ENCODE measurements at places on chromosomes 1 and 21. TPM values are rescaled to one million over a fixed set of nuclear protein-coding genes. Genes with fewer than 3 reads are reported as not detected.

DNA sequence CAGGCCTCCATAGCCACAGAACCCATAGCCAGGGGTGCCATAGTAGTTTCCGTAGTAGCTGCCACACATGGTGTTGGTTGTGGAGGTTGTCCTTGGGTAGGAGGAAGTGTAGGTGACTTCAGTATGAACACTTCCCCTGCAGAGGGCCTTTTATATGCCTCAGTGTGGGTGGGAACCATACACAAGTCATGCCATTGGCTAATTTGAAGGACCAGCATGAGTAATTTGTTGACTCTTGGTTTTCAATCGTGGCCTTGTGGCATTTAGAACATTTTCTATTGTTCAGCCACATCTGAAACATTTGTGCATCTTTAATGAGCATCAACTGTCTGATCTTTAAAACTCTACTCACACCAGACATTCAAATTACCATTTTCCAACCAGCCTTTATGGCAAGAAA is at the start of gene KRTAP6-1:
KRTAP6-1 (minus strand) TSS at position 95 of the 400 bp plus-strand sequence; CDS start at position 69, 26 bp downstream.
- no peak within 1 kb of the TSS for H3K4me3 ChIP-seq
- DNase-seq: no peak
- H3K36me3 ChIP-seq: no peaks in the 10 kb centered on the region
- no peaks in the 10 kb centered on the region for H3K27me3 ChIP-seq

DNA sequence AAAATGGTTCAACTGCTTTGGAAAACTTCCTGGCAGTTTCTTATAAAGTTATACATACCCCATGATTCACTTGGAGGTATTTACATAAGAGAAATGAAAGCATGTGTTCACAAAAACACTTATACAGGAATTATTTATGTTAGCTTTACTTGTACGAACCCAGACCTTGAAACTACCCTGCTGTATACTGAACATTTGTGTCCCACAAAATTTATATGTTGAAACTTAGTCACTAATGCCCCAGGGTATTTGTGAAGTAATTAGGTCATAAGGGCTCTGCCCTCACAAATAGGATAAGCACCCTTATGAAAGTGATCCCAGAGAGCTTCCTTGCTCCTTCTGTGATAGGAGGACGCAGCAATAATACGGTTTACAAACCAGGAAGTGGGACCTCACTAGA is 42.7 kb upstream of the B3GALT2 start:
- H3K4me3 ChIP-seq: no peak overlapping the region
- H3K36me3 ChIP-seq: no peaks in the 10 kb centered on the region
- no peak for DNase-seq
- H3K27me3 ChIP-seq: no peaks in the 10 kb centered on the region
- no peak overlapping the region for H3K27ac ChIP-seq

The CENPF gene
- total RNA-seq: 2.0 TPM

The TDRD5 gene
- total RNA-seq: 0.18 TPM

GRCh38 chr1:184156521-184157393 is 105.2 kb downstream of the TSEN15 start:
- no peaks in the 10 kb centered on the region for H3K27me3 ChIP-seq
- no peak for DNase-seq
- H3K27ac ChIP-seq: no peak overlapping the region

The GJA8 gene
- not detected for total RNA-seq

GRCh38 chr1:79554688-79555087 is 548.2 kb upstream of the ADGRL4 start:
- H3K27me3 ChIP-seq: no peaks in the 10 kb centered on the region
- H3K36me3 ChIP-seq: no peaks in the 10 kb centered on the region
- H3K4me1 ChIP-seq: no peaks in the 10 kb centered on the region
- no peak for DNase-seq
- H3K27ac ChIP-seq: no peak overlapping the region

Measured in lung (tissue), 17 donors.